Globus pallidus (tissue), 1 donor: ENCODE measurements at places on chromosomes 12 and 14.
A peak's percentile ranks its signal among the peaks of the same experiment; 100 is the strongest.

DNA sequence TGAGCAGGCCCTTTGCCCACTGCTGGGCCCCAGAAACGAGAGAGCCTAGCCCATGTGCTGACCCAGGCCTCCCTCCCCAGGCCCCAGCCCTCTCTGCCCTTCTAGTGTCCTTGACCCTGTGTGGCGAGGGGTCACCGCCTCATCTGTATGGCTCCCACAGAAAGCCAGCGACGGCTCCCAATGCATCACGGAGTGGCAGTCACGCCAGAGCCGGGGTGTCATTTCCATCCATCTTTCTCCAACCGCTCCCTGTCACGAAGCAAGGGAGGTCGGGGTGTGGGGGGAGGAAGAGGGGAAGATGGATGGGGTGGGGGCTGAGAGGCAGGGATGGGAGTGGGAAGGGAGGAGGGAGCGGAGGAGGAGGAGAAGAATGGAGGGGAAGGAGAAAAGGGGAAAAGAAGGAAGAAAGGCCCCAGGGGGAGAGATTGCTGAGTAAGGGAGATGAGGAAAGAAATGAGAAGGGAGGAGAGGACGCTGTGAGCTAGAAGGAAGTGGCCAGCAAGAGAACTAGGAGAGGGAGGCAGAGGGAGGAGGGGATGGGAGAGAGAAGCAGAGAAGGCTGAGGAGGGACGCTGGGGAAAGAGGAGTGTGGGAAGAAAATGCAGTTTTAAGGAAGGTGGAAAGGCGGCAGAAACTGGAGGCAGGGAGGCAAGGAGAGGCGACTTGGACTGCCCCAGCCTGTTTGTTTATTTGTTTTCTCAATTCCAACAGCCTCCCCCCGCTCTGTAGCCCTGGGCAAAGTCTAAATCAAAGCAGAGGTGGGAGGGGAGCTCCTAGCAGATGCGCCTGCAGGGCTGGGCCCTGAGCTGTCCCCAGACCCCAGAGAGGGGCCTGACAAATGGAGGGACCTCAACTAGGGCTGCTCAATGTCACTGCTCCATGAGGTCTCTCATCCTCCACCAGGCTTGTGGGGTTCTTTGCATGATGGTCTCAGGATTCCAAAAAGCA is 75.5 kb upstream of the LHX5 start:
- no peak for DNase-seq

GRCh38 chr14:23062002-23062401 is 4.7 kb upstream of the CDH24 start:
- no peak for DNase-seq

- DNase-seq, result no peak
These were observed 215.0 kb upstream of the USP15 start for GRCh38 chr12:62045211-62045610.

- peak; percentile 51 for DNase-seq
These were observed 1.1 kb upstream of the NFATC4 start for GRCh38 chr14:24366721-24367513.

- no peak for DNase-seq
These were observed 207.1 kb downstream of the APAF1 start for GRCh38 chr12:98852181-98852580.

- DNase-seq, result no peak
These were observed 28.5 kb downstream of the FOS start for GRCh38 chr14:75306927-75307699.

DNA sequence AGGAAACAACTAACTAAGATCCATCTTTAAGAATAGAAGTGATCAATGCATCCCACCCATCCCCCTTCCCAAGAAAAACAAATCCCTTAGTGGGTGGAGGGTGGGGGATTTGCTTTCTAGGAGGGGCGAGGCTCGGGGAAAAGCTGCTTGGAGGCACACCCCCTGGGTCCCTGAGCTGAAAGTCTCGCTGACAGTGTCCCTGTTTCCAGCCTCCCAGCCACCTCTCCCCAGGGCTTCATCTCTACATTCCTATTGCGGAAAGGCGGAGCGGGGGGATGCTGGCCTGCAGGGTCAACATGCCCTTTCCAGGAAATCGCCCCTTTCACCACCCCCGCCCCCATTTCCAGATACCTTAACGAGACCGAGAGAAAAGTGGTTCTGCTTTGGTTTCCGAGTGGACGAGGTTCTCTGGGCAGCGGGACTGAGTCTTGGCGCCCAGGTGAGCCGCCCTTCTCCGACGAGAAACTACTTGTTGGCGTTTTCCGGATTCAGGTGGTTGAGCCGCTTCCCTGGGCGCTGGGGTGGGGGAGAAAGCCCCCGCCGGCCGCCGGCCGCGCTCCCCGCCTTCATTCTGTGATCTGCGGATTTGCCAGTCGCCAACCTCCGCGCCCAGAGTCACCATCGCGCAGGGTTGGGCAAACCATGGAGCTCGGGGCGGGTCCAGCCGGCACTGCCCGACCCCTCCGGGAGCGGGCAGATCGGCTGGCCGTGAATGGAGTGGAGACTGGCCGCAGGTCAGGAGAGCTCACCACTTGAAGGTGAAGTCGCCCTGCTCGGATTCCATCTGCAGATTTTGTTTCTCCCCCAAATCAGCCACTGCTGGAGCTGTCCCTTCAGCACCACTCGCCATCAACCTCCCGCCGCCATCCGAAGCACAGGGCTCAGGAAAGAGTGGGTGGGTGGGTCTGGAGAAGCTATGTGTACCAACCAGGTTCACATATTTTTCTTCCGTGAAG is 505 bp downstream of the KCNC2 start:
- DNase-seq, result no peak
